ENCODE measurements at places on chromosomes 16 and 17.

DNA sequence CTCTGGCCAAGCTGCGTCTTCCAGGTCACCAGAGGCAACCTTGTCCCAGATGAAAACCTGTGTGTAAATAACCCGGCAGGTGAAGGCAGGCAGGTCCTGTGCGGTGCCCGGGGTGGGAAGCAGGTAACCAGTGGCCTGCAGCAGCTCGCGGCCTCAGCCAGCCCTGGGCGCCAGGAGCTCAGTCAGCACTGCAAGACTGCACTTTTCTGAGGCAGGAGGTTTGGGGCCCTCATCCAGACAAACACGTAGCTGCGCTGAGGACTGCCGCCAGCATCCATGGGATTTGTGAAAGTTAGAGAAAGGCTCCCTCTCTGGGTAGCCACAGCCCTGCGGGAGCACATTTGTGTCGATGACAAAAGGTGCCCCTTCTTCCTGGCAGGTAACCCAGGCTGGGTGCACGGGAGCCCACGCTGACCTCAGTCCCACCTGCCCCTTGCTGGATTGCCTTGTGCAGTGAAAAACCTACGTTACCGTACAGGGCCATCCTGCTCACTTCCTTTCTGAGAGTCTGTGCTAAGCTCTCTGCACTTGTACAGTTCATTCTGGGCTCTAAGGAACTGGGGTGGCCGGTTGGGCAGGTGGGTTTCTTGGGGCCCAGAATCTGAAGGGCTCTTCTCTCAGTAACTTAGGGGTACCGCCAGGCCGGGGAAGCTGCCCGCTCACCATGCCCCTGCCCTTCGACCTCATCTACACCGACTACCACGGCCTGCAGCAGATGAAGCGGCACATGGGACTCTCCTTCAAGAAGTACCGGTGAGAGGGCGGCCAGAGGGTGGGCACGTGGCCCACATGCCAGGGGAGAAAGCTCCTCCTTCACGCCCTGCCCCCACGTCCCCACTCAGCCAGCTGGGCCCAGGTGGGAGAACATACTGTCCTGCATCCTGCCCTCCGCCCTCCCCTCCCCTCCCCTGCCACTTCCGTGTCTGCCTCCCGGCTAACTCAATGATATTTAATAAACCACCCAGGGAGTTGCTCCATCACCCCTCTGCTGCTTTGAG is 56.4 kb downstream of the MGAT5B start:
- no peak for DNase-seq

DNA sequence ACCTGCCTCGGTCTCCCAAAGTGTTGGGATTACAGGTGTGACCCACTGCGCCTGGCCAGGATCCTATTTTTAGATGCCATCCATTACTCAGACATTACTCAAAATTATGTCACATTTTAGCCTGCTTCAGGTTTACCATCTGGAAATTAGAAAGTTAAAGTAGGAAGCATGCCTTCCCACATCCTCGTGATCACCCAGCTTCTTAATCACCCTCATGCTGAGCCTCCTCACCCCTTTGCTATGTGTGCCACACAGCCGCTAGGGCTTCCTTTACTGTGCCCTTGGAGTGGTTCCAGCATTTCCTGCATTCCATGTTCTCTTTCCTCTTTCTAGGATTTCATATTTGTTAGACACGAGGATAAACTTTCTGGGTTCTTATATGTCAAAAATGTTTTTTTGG is 9.3 kb downstream of the ADORA2B start:
- DNase-seq, result peak; percentile 93

- no peak for DNase-seq
Measured at GRCh38 chr17:49832840-49833599, 14.8 kb downstream of the TAC4 start.

DNA sequence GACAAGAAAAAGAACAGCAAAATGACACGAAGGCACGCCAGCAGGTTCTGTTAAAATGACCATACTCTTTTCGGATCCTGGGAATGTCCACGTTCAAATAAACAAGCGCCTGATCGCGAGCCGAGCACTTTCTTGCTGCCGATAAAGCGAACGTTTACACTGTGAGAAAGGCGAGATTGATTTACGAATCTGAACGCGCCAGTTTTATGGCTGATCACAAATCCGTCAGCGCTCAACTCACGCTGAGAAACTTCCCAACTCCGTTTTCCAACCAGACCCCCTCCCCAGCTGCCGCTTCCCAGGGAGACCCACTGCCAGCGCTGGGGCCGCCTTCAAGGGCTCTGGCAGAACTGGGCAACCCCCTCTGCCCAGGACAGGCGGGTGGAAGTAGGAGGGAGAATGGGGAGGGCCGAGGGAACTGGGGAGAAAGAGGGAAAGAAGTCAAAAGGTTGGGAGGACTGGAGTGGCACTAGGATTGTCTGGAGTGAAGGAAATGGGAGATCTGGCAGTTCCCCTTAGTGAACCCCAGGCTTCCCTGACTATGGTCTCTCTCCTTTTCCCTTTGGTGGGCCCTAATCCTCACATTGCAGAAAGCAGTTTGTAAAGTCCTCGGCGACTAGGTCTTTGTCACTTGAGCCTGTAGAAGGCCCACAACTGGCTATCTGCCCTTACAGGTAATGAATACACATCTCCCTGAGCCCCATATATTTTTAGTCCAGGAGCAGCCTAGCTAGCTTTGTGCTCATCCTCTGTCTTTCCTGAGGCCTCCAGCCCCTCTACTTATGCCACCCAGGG is 6.9 kb downstream of the HOXB4 start:
- DNase-seq, result no peak

DNA sequence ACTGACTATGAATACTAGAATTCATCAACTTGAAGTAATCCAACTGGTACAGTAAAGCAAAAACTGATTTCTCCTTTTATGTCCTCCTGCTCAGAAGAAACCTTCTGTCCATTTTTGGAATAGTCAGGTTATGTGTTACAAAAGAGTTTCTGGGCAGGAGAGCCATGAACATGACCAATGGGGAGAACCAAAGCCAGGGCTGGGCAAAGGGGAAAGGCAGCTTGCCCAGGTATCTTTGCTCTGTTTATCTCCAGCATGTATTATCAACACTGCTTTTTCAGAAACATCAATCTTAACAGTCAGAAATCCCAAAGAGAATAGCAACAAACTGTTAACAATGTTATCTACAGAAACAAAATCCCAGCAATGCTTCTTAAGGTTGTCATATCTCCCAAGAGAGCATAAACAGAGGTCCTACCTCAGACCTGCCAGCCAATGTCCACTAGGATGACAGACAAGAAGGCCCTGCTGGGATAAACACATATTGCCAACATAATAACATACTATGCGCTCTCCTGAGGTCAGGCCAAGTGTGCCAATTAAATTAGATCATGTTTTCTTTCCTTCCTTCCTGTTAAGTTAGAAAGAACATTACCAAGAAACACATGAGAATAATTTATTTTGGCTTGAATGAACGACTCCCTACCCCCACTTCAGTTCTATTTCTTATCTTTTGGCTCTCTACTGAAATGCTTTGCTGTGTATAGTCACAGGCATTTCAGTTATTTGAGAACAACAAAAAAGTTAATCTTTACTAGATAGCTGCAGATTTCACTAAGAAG is 28.0 kb downstream of the BLMH start:
- DNase-seq, result no peak

- DNase-seq, result no peak
Measured at GRCh38 chr16:85614338-85615013, 1.4 kb downstream of the GSE1 start.

DNA sequence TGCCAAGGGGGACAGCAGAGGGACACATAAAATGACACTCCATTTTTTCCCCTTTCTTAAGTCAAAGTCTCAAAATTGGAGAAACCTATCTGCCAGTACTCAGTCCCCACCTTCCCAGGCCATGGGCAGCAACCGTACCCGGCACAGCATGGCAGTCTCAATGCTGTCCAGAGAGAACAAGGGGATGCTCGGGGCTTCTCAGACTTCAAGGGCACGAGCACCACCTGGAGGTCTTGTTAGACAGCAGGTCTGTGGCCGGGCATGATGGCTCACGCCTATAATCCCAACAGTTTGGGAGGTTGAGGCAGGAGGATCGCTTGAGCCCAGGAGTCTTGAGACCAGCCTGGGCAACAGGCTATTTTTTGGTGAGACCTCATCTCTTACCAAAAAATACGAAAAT is 3.2 kb downstream of the DNAH17 start:
- DNase-seq, result no peak

DNA sequence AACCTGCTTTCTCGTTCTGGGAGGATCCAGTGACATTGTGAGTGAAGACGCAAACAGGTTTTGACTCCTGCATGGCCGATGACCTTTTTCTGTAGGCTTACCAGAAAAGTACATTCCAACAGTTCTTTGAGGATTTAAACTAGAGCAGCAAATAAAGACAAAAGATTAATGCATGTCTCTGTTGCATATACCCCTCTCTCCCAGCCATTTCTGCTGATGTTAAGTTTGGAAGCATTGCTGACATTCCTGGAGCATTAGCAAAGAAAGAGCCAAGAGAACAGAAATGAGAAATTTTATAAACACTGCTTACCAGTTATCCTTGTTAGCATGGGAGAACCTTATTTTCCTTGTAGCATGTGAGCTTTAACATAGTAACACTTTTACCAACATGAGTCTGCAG is 49.3 kb downstream of the SIAH1 start:
- no peak for DNase-seq

DNA sequence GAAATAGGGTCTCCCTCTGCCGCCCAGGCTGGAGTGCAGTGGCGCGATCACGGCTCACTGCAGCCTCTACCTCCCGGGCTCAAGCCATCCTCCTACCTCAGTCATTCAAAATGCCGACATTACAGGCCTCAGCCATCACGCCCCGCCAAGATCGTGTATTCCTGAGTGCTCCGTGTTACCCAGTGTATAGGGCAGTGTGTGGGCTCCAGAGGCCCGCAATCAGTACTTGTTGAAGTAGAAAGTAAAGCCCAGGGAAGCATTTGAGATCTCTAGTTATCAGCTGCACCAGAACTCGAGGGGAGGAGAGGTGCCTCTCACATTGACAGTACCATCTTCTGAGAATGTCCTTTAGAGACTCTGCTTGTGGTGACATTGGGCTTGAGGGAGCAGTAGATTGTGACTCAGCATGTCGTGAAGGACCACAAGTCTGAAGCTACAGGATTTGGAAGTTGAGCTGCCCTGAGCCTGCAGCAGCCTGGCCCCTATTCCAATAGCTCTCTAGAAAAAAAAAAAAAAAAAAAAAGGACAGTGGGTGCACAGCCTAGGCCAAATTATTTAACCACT is 1.1 kb upstream of the PRPSAP1 start:
- no peak for DNase-seq

GRCh38 chr17:66373944-66374817 is 71.8 kb downstream of the PRKCA start:
- no peak for DNase-seq

GRCh38 chr17:32111141-32111771 is 31.0 kb upstream of the RHOT1 start:
- no peak for DNase-seq

DNA sequence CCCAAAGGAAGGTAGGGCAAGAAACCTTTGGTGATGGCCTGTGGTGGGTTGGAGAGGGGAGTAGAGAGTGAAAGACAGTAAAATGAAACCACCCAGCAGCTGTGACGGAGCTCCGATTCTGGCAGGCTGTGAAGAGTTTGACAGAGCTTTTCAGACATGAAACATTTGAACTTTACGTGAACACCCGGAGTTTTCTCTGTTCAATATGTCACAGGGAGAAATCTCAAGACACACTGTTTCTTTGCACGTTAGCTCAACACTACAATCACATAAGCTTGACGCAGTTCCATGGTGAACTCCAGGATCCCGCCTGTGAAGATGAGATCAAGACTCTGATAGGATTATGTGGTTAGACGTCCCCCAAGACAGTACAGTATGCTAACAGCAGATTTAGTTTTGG is 79.6 kb upstream of the CDH11 start:
- DNase-seq, result no peak

- no peak for DNase-seq
Measured at GRCh38 chr17:55768936-55769624, 18.2 kb downstream of the PCTP start.

GRCh38 chr16:48113001-48113400 is 42.8 kb downstream of the ABCC12 start:
- DNase-seq, result no peak

DNA sequence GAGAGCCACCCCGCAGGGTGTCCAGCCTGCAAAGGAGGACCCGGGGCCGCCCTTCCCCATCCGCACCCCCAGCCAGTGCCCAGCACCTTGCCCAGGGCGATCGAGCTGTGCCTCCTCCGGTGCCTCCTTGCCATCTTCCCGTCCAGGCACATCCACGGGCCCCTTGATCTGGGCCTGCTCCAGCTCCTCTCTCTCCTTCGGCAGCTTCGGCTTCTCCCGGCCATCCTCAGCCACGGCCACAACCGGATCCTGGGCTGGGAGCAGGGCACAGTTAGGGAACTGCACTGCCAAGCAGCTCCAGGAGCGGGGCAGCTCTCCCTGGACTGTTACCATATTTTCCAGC is 13.8 kb downstream of the NDUFAF8 start:
- no peak for DNase-seq

GRCh38 chr17:77768248-77768852 is 190.2 kb upstream of the TNRC6C start:
- no peak for DNase-seq

DNA sequence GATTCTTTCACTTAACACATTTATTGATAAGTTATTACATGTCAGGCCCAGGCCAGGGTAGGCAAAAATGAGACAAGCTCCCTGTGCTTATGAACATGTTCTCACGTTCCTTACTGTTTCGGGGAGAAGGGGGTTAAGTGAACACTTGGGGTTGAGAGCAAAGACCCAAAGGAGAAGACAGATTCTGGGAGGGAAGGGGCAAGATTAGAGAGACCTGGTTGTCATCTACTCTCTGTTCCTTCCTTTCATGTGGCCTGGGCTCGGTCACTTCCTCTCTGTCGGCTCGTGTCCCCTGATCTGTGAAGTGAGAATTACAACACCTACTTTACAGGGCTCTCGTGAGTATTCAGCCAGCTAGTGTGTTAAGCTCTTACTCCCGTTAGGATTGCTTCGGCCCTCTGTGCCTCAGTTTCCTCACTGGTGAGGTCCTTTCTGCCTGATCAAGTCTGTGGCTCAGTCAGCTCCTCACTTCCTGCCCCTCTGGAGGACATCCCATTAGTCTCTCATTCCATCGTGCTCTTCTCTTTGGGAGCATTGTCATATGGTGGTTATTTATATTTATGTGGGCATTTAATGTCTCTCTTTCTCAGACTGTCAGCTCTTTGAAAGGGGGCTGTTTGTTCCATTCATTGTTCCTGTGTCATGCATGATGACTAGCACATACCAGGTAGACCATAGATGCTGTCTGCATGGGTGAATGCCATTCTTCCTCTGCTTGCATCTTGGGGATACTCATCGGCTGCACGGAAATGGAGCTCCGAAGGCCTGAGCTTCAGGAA is 38.9 kb downstream of the PLCG2 start:
- DNase-seq, result no peak

- DNase-seq, result no peak
Measured at GRCh38 chr17:7137171-7137943, 22.7 kb upstream of the ASGR2 start.

DNA sequence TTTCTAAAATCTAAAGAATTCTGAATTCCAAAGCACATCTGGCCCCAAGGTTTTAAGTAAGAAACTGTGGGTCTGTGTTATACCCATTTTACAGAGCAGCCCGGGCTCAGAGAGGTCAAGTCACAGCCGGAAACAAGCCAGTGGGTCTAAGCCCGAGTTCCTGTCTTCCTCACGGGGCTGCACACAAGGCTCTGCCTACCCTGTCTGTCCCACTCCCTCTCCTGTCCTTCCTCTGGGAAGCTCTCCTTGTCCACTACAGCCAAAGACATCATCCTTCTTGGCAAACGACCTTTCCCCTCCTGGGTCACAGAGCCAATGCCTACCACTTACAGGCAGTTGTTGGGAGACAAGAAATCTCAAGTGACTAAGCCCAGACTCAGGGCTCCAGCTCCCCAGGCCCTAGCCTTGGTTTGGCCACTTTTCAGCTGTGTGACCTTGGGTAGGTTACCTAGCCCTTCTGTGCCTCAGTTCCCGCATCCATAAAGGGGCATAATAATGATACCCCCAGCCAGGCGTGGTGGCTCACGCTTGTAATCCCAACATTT is 55.6 kb upstream of the MAP3K14 start:
- peak; percentile 23 for DNase-seq

All from foreskin keratinocyte (primary cell).